Myometrial cell (primary cell): ENCODE measurements at places on chromosomes 5 and 9. TPM values are rescaled to one million over a fixed set of nuclear protein-coding genes. Genes with fewer than 3 reads are reported as not detected.

Gene NTRK2
- total RNA-seq = not detected in 2 replicates

Gene CDC23
- 14.7 and 22.5 TPM in 2 replicates for total RNA-seq

Gene TMEM232
- total RNA-seq = 1.2 TPM in 1 of 2 replicates, not detected in the other

Gene SPATA31C1
- not detected in 2 replicates for total RNA-seq
